Left colon (tissue), 2 donors: ENCODE measurements at places on chromosomes 13 and 19.
A peak's percentile ranks its signal among the peaks of the same experiment; 100 is the strongest.

- peak; percentile 53 for DNase-seq
These were observed 764 bp downstream of the UPF1 start for GRCh38 chr19:18832306-18833140.

GRCh38 chr13:74017301-74018061, 116.7 kb downstream of the KLF12 start:
- DNase-seq = no peak

GRCh38 chr19:30824809-30825208, 452.6 kb downstream of the ZNF536 start:
- DNase-seq = no peak

- DNase-seq = no peak
These were observed 3.0 kb upstream of the GRAMD1A start for GRCh38 chr19:34997071-34997617.

DNA sequence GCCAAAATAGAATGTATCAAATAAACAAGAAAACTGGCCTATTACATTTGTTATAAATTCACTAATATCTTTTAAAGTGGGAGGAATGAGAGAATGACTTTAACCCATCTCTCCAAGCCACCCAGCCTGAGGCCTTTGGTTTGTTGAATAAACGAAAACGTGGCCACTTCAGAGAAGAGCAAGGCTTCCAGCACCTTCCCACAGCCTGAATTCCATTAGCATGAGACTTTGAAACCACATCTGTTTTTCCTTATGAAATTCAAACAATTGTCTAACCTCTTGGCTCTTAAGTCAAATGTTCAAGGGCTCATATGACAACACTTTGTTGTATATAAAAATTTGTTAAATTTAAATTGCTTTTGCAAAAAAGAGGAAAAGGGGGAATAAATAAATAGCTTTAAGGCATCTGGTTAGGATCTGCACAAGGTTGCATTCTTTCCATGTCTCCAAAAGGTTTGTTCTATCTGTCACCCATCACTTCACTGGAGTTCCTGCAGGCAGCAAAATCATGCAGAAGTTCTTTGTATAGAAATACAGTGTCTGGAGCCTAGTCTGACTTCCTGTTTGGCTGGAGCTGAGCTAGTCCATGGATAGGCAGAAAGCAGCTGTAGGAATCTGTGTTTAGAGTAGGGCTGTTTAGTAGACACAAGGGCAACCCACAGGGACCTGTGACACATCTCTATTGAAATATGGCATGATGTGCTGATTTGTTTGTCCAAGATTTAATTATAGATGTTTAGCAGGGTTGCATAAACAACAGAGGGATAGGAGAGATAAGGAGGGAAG, 502.3 kb downstream of the KCTD12 start:
- no peak for DNase-seq

DNA sequence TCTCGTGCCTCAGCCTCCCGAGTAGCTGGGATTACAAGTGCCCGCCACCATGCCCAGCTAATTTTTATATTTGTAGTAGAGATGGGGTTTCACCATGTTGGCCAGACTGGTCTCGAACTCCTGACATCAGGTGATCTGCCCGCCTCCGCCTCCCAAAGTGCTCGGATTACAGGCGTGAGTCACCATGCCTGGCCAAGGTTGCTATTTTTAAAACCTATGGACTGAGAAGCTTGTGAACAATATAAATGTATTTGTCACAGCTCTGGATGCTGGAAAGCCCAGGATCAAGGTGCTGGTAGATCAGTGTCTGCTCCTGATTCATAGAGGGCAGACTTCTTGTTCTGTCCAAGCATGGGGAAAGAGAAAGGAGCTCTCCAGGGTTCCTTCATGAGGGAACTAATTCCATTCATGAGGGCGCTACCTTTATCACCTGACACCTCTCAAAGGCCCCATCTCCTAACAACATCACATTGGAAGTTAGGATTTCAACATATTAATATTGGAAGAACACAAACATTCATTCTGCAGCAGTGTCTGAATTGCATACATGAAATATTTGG, 16.1 kb downstream of the CARD8 start:
- no peak for DNase-seq

DNA sequence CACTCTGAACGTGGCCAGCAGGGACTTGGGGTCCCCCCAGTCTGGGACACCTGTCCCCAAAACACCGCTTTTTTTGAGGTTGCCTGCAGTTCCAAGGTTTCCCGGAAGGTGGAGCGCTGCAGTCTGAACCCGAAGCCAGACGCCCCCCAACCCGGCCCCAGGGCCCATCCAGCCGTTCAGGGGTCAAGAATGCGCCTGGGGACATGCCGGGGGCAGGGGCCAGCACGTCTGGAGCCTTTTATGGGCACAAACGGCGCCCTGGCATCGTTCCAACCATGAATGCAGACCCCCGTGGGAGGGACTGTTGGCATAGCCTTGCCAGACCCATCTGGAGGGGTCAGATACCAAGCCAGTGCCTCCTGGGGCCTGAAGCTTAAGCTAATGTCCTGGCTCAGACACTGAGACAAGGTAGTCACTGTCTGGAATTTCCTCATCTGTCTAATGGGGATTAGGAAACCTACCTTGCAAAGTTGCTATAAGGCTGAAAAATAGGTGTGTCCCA, 6.9 kb downstream of the S1PR5 start:
- no peak for DNase-seq
